ENCODE measurements at places on chromosomes 6 and 20. TPM values are rescaled to one million over a fixed set of nuclear protein-coding genes. Genes with fewer than 3 reads are reported as not detected.
A peak's percentile ranks its signal among the peaks of the same experiment; 100 is the strongest.

The HAO1 gene
- total RNA-seq, result not detected

DNA sequence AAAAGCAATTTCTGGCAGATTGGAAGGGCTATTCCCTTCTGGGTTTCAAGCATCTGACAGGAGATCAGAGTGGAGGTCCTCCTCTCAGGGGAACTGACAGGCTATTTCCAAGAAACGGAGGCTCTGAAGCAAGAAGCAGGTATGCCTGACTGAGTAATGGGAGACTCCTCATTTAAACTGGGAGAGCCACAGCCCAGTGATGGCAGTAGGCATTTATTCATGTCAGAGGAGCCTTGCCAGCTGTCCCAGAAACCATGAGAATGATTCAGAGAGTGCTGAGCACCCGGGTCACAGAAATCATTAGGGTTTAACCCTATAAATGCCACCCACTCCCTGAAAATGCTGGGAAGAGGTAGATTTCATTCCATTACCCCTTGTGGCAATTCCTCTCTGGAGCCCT is 247.5 kb upstream of the RNF217 start:
- no peaks in the 10 kb centered on the region for H3K4me1 ChIP-seq
- H3K27ac ChIP-seq, result no peak overlapping the region
- no peaks in the 10 kb centered on the region for H3K27me3 ChIP-seq
- no peak for DNase-seq

- no peaks in the 10 kb centered on the region for H3K4me1 ChIP-seq
- H3K27me3 ChIP-seq, result peaks cover 1% of the 10 kb centered on the region
- H3K4me3 ChIP-seq, result no peak overlapping the region
- no peak overlapping the region for H3K27ac ChIP-seq
- DNase-seq, result no peak
These were observed 202.9 kb upstream of the JARID2 start for GRCh38 chr6:15042938-15043337.

The CST2 gene
- not detected for total RNA-seq

The SLC22A7 gene
- total RNA-seq, result not detected

GRCh38 chr6:25007269-25007699 is 71.5 kb upstream of the RIPOR2 start:
- H3K27ac ChIP-seq, result peak overlapping the region; percentile 92
- peak overlapping the region; percentile 50 for H3K4me3 ChIP-seq
- DNase-seq, result peak; percentile 66
- peaks cover 38% of the 10 kb centered on the region for H3K36me3 ChIP-seq
- H3K27me3 ChIP-seq, result no peaks in the 10 kb centered on the region
- H3K4me1 ChIP-seq, result peaks cover 79% of the 10 kb centered on the region

GRCh38 chr6:113707194-113707593 is 150.0 kb upstream of the MARCKS start:
- H3K27me3 ChIP-seq, result no peaks in the 10 kb centered on the region
- no peaks in the 10 kb centered on the region for H3K36me3 ChIP-seq
- no peaks in the 10 kb centered on the region for H3K4me1 ChIP-seq
- no peak overlapping the region for H3K4me3 ChIP-seq

The SLC13A3 gene
- total RNA-seq, result not detected

The GTSF1L gene
- total RNA-seq, result not detected

DNA sequence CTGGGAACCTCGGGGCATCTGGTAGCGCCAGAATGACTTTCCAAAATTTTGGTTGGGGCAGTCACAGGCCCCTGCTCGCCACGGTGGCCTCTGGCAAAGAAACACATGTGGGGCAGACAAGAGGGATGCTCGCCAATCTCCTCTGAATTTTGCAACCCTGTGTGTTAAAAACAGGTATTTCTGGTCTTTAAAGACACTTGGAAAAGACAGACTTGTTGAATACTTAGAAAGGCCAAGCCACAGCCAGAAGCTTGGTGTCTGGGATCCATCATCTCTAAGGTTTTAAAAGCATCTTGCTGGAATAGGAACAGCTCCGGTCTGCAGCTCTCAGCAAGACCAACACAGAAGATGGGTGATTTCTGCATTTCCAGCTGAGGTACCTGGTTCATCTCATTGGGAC is 31.2 kb downstream of the HLA-E start:
- H3K4me1 ChIP-seq, result peaks cover 32% of the 10 kb centered on the region
- H3K27ac ChIP-seq, result no peak overlapping the region
- no peak for DNase-seq

- H3K27ac ChIP-seq, result peak overlapping the region; percentile 75
- no peaks in the 10 kb centered on the region for H3K27me3 ChIP-seq
- H3K4me1 ChIP-seq, result peaks cover 63% of the 10 kb centered on the region
- no peak for DNase-seq
- no peak overlapping the region for H3K4me3 ChIP-seq
- peaks cover 47% of the 10 kb centered on the region for H3K36me3 ChIP-seq
These were observed 119.9 kb upstream of the TRAF3IP2 start for GRCh38 chr6:111725446-111726112.

The ARMH2 gene
- total RNA-seq, result 1.5 TPM

The SOBP gene
- total RNA-seq, result 0.38 TPM

DNA sequence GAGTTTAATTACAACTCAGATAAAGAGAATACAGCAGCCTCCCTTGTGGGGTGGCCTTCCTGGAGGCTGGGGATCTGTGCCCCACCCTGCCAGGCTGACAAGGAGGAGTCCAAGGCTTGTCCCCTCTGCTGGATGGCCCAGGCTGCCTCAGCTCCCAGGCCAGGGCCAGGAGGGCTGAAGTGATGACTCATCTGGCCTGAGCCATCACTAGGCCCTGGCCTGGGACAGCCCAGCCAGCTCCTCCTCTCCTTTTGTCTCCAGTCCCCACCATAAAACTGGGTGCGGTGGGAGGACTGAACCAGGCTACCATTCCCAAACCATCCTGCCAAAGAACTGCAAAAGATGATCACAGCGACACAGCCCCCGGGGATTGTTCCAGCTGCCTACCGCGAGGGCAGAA is 15.0 kb downstream of the GRM4 start:
- H3K27ac ChIP-seq, result no peak overlapping the region
- no peak for DNase-seq
- peaks cover 20% of the 10 kb centered on the region for H3K27me3 ChIP-seq
- no peaks in the 10 kb centered on the region for H3K4me1 ChIP-seq
- H3K36me3 ChIP-seq, result no peaks in the 10 kb centered on the region

DNA sequence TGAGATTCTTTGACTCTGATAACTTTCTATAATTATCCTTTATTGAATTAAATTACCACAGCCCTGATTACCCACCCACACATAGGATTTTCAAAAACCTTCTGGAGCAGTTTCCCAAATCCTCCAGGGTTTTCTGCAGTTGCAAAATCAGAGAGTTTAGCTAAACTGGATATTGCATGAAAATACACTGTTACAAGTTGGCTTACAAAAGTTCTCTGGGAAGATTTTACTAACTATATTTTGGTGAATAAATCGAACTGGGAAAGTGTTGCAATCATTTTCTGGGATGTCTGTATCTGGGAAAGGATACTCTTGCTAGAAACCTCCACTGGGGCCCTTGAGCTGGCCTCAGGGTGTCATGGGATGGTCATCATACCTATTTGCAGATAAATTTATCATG is 97.6 kb upstream of the STMND1 start:
- no peaks in the 10 kb centered on the region for H3K36me3 ChIP-seq
- H3K4me3 ChIP-seq, result no peak overlapping the region
- no peak for DNase-seq
- peaks cover 42% of the 10 kb centered on the region for H3K27me3 ChIP-seq
- no peaks in the 10 kb centered on the region for H3K4me1 ChIP-seq
- H3K27ac ChIP-seq, result no peak overlapping the region

The WFDC2 gene
- total RNA-seq, result not detected

The FAM135A gene
- total RNA-seq, result 10.0 TPM

DNA sequence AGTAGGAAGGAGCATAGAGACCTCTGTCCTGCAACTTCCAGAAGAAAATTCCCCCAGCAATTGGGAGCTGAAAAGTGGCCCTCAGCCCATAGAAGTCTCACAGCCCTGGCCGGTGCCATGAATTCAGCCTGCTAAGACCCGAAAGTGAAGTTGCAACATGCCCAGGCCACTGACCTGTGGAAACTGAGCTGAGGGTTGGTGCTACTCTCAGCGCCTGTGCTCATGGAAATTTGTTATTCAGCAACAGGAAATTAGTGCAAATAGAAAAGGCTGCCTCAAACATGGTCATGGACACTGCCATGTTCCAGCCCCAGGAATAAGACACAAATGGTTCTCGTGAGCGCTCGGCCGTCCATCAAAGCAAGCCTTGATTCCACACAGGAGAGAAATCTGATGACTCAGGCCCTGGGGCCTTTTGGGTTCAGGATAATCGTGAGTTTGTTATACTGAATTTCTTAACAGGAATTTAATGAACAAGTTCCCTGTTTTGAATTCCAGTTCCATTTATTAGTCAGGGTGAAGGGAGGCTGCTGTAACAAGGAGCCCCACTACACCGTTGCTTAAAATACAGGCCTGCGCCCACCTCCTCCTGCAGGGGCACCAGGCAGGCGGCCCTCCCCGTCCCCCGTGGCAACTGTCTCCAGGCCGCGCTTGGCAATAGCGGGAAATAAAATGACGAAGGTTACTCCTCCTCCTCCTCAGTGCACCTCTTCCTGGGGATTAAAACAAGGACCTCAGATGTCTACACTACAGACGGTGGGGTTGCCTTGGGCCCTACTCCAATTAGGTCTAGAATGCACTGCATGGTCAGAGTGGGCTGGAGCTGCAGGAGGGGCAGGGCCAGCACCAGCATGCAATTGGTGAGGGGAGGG is 152.9 kb downstream of the ERMARD start:
- no peak overlapping the region for H3K27ac ChIP-seq
- no peaks in the 10 kb centered on the region for H3K4me1 ChIP-seq
- peaks cover 3% of the 10 kb centered on the region for H3K27me3 ChIP-seq
- no peak overlapping the region for H3K4me3 ChIP-seq

Measured in activated CD4-positive, alpha-beta memory T cell treated with anti-CD3 and anti-CD28 coated beads, Interleukin-2, amount 10 ng/mL, durations not matched to agents 7 days and 5 days (primary cell).